ENCODE measurements at places on chromosomes 4 and X. TPM values are rescaled to one million over a fixed set of nuclear protein-coding genes. Genes with fewer than 3 reads are reported as not detected.

F11 gene
- total RNA-seq: not detected

FAM53A gene
- total RNA-seq: 3.3 TPM

PPBP gene
- not detected for total RNA-seq

GSPT2 gene
- total RNA-seq: 22.5 TPM

STBD1 gene
- total RNA-seq: 16.9 TPM

MEPE gene
- total RNA-seq: 0.45 TPM

SHOX gene
- not detected for total RNA-seq

SPARCL1 gene
- total RNA-seq: 1.0 TPM

ZNF711 gene
- total RNA-seq: 28.5 TPM

GRPR gene
- 264 TPM for total RNA-seq

AGTR2 gene
- total RNA-seq: not detected

BGN gene
- total RNA-seq: 2.5 TPM

COX7B2 gene
- not detected for total RNA-seq

SPANXN3 gene
- not detected for total RNA-seq

TENM3 gene
- 39.5 TPM for total RNA-seq

HPF1 gene
- 34.1 TPM for total RNA-seq

C4orf36 gene
- total RNA-seq: 2.2 TPM

NPY2R gene
- not detected for total RNA-seq

LANCL3 gene
- total RNA-seq: 0.45 TPM

ABCD1 gene
- total RNA-seq: 17.9 TPM

ZNF41 gene
- 3.5 TPM for total RNA-seq

SYP gene
- 0.45 TPM for total RNA-seq

SUPT20HL2 gene
- total RNA-seq: not detected

CAPN6 gene
- total RNA-seq: 2.5 TPM

TCEAL9 gene
- total RNA-seq: 97.6 TPM

ERAS gene
- not detected for total RNA-seq

PHEX gene
- 0.24 TPM for total RNA-seq

MUC7 gene
- not detected for total RNA-seq

TMEM156 gene
- not detected for total RNA-seq

AWAT2 gene
- total RNA-seq: 0.46 TPM

SYN1 gene
- total RNA-seq: 7.1 TPM

SETD7 gene
- total RNA-seq: 19.4 TPM

ABLIM2 gene
- total RNA-seq: 1.6 TPM

CLGN gene
- total RNA-seq: 7.2 TPM

GNL3L gene
- total RNA-seq: 40.2 TPM

CXorf65 gene
- not detected for total RNA-seq

CCDC149 gene
- 5.0 TPM for total RNA-seq

PCDH11X gene
- total RNA-seq: 2.2 TPM

PAK3 gene
- total RNA-seq: 0.89 TPM

SPRY1 gene
- 8.9 TPM for total RNA-seq

COX7B gene
- 193 TPM for total RNA-seq

JAKMIP1 gene
- 11.2 TPM for total RNA-seq

SOX3 gene
- total RNA-seq: 2.0 TPM

FRAS1 gene
- total RNA-seq: 78.3 TPM

FMR1NB gene
- total RNA-seq: not detected

TMEM271 gene
- total RNA-seq: not detected

APELA gene
- 24.2 TPM for total RNA-seq

CNKSR2 gene
- 28.7 TPM for total RNA-seq

FTHL17 gene
- not detected for total RNA-seq

CABS1 gene
- total RNA-seq: 2.5 TPM

SRPK3 gene
- not detected for total RNA-seq

Data from endodermal cell (in vitro differentiated cells).